ENCODE measurements at places on chromosomes 5 and 9.

GRCh38 chr5:174097486-174098185 lies 52.1 kb downstream of the NSG2 start:
- no peak for DNase-seq

GRCh38 chr5:29016067-29016466 lies 1977.7 kb upstream of the CDH9 start:
- no peak for DNase-seq

DNA sequence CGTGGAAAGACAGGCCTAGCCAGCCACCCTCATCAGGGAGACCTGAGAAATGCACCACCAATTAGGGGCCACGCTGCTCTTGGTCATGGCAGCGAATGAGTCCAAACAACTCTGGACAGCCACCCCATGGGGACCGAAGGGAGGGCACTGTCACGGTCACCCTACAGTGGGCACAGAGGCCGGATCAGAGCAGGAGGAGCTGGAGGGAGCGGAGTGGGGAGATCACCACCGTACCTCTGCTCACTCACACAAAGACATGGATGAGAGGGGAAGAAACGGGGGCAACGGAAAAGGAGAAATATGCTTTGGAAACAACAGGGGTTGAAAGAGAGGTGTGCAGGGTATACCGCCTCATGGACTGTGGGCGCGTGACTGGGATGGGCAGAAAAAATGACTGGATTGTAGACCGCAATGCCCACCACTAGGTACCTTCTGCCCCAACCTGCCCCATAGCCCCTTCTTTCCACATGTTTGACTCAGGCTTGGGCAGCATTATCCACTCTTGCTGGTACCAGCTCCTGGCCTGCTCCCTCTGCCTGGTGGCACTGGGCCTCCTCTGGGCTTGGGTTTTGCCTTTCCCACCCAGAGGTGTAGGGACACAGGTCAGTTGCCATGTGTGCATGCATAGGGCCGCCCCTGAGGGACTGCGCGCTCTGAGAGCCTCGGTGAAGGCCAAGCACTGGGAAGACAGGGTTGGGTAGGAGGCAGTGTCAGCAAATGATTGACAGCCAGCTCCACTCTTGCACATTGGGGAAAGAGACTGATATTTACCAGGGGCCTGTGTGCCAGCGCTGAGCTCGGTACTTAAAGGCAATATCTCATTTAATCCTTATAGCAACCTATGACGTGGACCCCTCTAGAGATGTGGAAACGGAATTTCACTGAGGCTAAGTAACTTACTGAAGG lies 76.6 kb downstream of the CRB2 start:
- peak; percentile 55 for DNase-seq

DNA sequence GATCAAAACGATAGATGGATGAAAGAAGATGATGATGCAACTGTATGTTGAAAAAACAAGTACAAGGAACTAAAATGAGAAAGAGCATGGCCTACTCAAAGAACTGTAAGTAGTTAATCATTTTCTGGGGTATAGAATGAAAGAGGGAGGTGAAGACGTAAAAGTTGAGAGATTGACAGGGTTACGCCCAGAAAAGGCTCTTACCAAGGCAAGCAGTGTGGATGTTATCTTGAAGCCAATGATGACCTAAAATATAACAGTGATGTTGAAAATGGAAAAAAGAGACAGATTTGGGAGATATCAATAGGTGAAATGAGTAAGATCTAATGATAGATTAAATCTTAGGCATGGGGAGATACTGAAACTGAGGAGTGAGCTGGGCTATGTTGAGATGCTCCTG lies 80.4 kb upstream of the GNAQ start:
- no peak for DNase-seq

- no peak for DNase-seq
Observed at GRCh38 chr5:164980480-164980879, 1475.1 kb downstream of the MAT2B start.

- DNase-seq = no peak
Observed at GRCh38 chr5:152584103-152584502, 179.0 kb upstream of the NMUR2 start.

GRCh38 chr5:172768573-172769341 lies 2.2 kb downstream of the DUSP1 start:
- DNase-seq = no peak

GRCh38 chr9:131923766-131924165 lies 155.9 kb downstream of the MED27 start:
- no peak for DNase-seq

DNA sequence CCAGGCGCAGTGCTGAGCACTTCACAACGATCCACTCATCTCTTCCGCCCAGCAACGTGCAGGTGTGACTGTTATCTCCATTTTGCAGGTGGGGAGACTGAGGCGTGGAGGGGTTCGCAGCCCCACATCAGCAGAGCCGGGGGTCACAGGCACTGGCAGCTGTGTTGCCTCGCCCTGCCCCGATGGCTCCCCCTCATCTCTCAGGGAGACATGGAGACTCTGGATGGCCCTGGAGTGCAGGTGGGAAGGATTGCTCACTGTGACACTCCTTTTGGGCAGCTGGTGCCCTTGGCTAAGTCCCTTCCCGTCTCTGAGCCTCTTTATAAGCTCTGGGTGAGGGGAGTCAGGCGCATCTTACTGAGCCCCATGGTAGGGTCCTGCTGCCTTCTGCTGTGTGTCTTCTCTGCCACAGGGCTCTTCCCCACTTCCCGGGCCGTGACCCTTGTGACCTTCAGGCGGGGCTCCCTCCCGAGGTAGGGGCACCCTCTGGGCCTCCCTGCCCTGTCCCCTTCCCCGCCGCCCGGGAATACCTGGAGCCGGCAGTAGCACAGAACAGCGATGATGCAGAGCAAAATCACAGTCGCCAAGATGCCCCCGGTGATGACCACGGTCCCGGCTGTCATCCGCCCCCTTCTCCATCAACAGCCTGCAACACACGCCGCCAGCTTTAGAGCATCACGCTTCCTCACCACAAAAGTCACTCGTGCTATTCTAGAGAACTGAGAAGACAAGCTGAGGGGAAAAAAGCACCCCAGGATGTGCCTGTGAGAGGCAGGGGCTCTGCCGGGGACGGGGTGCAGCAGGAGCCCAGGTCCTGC lies 29.4 kb downstream of the FAM163B start:
- no peak for DNase-seq

DNA sequence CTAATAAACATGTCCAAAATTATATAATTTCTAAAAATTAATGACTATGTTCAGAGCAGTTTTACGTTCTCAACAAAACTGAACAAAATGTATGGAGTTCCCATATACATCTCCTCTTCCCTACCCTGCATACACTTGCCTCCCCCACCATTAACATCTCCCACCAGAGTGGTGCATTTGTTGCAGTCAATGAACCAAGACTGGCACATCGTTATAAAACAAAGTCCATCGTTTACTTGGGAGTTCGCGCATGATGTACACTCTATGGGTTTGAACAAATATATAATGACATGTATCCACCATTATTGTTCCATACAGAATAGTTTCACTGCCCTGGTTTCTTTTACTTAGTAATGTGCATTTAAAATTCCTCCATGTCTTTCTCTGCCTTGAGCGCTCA lies 130.1 kb downstream of the APBA1 start:
- DNase-seq = no peak

DNA sequence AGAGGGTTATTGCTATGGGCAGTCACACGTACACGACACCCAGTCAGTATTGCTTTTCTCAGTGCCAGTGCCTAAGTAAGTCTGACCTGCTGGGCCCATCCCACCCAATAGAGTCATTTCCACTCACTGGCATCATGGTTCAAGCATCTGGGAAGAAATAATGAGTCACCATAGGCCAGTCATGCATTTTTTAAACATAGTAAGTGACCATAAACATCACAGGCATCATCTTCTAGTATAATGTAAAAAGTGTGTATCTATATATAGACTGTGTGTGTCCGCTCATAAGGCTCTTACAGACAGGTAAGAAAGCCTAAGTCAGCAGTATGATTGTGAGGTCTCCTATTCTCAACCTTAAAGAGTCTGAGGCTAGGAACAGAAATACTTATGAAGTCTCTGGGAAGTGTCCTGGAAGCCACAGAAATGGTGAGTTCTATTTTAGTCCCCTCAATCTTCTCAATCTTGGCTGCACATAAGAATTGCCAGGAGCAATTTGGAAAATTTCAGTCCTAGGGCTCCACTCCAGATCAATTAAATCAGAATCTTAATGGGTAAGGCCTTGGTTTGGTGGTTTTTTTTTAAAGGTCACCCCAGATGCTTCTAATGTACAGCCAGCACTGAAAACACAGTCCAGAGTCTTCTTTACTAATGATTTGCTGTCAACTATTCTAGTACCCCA lies 65.2 kb downstream of the ZNF366 start:
- DNase-seq = no peak

DNA sequence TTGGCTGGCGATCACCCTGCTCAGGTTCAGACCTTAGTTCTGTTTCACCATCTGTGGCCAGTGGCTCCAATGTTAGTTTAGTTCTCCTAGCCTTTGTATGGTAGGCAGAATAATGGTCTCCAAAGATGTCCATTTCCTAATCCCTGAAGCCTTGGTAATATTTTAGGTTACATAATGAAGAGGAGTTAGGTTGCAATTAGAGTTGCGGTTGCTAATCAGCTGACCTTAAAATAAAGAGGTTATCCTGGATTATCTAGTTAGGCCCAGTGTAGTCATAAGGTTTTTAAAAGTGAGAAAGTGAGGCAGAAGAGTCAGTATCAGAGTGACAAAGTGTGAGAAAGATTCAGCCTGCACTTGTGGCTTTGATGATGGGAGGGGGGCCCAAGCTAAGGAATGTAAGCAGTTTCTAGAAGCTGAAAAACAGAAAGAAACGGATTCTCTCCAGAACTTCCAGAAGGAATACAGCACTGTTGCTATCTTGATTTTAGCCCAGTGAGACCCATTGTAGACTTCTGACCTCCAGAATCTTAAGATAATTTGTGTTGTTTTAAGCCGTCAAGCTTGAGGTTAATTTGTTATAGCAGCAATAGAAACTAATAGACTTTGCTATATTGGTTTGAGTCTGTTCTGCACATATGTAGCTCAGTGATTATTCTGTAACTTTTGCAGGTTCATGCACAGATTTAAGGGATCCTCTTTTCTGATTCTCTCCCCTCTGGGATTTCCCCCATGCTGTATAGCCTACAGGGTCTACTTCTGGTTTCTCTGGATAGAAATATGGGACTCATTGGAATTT lies 21.6 kb downstream of the LNPEP start:
- no peak for DNase-seq

GRCh38 chr9:68454579-68455334 lies 85.9 kb downstream of the TMEM252 start:
- DNase-seq = no peak

DNA sequence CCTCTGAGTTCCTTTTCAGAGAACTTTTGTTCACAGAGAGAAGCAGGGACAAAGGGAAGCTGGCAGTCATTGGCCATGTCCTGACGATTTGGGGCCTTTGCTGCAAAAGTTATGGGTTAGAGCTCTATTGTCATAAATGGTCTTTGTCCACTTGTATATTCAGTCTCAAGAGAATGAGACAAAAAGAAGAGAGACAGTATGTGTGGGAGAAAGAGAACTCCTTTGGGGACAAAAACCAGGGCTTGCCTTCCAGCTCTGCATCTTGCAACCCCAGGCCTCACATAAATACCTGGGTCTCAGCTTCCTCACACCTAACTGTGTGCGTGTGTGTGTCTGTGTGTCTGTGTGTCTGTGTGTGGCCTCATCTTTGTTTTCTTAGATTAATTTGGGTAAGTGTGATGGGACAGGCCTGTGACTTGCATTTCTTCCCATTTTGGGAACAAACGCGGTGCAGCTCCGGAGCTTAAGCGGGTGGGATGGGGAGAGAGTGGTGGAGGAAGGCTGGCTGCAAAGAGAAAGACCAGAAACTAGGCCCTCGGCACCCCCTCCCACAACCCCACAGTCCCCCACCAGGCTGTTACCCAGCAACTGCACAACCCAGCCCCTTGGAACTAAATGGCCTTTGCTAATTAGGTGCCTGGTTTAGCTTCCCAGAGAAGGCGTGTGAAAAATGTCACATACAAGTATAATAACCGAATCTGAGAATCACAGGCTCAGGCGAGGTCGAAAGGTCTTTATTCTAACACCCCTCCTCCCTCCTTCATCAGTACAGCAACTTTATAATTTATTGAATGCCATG lies 376.9 kb downstream of the CDK5RAP2 start:
- no peak for DNase-seq

DNA sequence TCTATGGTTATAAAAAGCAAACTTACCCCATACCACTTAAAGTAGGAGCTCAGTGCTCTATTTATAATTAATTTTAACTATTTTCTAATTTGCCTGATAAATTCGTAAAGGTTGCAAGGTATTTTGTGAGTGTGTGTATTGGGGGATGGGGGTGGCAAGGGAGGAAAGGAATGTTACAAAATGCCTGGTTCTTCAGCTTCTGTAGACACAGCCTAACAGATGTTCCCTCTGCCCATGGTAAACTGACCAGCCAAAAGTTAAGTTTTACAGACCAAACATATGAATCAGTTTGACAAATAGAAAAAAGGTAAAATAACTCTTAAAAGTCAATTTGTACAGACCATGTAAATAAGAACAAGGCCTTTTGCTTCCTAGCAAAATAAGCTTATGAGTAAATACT lies 232.6 kb downstream of the KIAA0825 start:
- DNase-seq = no peak

GRCh38 chr5:180299526-180299925 lies 7.6 kb upstream of the MAPK9 start:
- DNase-seq = no peak
